ENCODE measurements at places on chromosomes 3 and 15. TPM values are rescaled to one million over a fixed set of nuclear protein-coding genes. Genes with fewer than 3 reads are reported as not detected.

GRCh38 chr3:57793737-57794187, 37.7 kb downstream of the SLMAP start:
- H3K4me3 ChIP-seq, result no peak overlapping the region
- H3K36me3 ChIP-seq, result peaks cover 2% of the 10 kb centered on the region
- no peaks in the 10 kb centered on the region for H3K27me3 ChIP-seq
- H3K4me1 ChIP-seq, result peaks cover 41% of the 10 kb centered on the region
- H3K27ac ChIP-seq, result peak overlapping the region; percentile 40
- DNase-seq, result no peak

GRCh38 chr15:63837032-63837431, 3.3 kb upstream of the HERC1 start:
- no peak for DNase-seq
- no peaks in the 10 kb centered on the region for H3K27me3 ChIP-seq
- no peak overlapping the region for H3K27ac ChIP-seq
- no peak overlapping the region for H3K4me3 ChIP-seq
- H3K4me1 ChIP-seq, result peaks cover 14% of the 10 kb centered on the region

The RHCG gene
- total RNA-seq, result not detected

The PLCB2 gene
- 44.6 TPM for total RNA-seq

- no peak for DNase-seq
- no peak overlapping the region for H3K27ac ChIP-seq
- no peaks in the 10 kb centered on the region for H3K36me3 ChIP-seq
- no peaks in the 10 kb centered on the region for H3K27me3 ChIP-seq
- H3K4me1 ChIP-seq, result peaks cover 21% of the 10 kb centered on the region
- no peak overlapping the region for H3K4me3 ChIP-seq
These were observed 76.5 kb downstream of the HMG20A start for GRCh38 chr15:77497110-77497737.
